ENCODE measurements at places on chromosomes 1 and 21.
A peak's percentile ranks its signal among the peaks of the same experiment; 100 is the strongest.

DNA sequence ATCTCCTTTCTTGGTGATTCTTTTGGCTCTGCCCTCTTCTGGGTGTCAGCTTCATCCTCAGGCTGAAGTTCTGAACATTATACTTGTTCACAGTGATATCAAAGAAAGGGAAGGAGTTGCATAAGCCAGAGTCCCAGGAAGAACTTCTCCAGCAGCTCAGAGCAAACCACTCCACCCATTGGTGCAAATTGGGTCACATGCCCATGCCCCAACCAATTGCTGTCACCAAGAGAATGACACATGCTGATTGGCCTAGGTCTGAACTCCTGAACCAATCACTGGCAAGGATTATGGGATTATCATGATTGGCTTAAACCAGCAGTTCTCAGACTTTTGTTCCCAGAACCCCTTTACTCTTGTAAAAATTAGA is 256.5 kb upstream of the TMEM51 start:
- no peak for DNase-seq

DNA sequence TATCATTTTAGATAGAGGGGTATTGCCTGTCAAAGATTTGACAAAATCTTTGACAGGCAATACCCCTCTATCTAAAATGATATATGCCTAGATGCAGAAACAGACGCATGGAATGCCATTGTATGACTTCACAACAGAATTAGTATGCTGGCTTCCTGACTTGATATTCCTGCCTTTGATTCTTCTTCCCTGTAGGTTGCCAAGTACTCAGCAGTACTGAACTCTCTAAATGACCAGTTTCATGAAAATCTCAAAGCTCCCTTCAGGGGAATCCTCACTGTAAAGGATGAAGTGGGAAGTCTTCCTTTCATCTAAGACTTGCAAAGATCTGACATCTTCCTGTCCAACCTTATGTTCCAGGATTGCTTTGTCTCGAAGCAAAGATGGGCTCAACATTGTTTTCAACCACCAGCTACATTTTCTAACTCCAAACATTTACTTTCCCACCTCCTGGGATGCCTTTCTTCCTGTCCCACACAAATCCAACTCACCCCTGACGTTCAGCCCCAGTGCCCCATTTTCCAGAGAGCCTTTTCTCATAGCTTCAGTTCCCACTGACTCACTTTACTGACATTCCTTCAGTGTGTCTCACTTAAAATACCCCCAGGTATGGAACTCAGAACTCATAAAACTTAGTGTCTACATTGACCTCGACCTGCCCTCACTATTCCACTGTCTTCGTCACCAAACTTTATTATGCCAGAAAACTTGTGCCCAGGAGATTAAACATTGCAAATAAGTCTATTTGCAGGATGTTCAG is 67.3 kb upstream of the KCNJ6 start:
- DNase-seq = peak; percentile 41

DNA sequence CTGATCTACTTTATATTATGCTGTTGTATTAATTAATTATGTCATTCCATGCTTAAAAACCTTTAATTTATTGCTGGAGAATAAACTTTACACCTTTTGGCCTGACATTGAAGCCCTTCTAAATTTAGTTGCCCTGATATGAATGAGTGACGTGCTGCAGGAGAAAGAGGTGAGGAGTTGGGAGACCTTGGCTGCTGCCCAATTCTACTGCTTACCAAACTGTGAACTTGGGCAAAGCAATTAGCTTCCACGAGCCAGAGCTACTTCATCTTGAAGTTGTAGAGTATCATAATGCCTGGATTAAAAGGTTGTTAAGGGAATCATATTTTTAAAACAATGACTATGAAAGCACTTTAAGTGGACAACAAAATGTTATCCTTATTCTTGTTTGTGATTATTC is 126.8 kb upstream of the DEPDC1 start:
- no peak for DNase-seq

- DNase-seq = no peak
These were observed at the start of gene FBLIM1 for GRCh38 chr1:15758343-15758931. Gene FBLIM1 (plus strand): TSS chr1:15758795. CDS start chr1:15764984, 6,189 bp downstream.

DNA sequence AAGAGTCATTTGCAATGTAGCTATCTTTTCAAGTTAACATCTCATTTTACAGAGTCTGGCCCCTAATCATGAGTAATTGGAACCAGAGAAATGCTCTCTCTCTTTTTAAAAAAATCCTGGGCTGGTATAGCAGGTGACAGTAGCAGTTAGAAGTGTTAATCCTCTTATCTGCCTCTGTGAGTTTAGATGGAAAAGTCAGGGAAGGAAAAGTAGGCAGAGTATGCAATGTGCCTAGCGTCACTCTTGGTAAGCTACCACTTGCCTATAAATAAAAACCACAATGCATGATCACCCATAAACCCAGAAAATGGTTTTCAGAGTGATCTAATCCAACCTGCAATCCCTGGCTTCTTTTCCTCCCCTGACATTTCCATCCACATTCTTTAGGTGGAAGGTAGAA is 43.2 kb downstream of the UTP25 start:
- no peak for DNase-seq

DNA sequence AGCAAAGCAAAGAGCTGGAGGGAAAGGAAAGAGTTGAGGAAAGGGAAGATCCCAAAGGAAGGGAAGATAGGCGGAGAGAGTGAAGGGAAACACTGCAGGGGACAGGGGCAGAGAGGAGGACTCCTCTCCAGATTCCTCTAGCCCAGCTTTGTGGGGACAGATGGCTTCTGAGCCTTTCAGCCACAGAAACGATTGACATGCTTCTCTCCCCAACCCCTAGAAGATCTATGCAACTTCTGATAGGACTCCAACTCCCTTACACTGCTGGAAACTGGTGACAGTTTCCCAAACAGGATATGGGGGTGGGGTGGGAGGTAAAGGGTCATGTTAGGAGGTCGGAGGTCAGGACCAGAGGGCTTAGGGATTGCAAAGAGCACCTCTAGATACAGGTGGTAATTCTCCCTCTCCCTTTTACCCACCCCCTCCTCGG is 6.5 kb downstream of the MEX3A start:
- DNase-seq = no peak

DNA sequence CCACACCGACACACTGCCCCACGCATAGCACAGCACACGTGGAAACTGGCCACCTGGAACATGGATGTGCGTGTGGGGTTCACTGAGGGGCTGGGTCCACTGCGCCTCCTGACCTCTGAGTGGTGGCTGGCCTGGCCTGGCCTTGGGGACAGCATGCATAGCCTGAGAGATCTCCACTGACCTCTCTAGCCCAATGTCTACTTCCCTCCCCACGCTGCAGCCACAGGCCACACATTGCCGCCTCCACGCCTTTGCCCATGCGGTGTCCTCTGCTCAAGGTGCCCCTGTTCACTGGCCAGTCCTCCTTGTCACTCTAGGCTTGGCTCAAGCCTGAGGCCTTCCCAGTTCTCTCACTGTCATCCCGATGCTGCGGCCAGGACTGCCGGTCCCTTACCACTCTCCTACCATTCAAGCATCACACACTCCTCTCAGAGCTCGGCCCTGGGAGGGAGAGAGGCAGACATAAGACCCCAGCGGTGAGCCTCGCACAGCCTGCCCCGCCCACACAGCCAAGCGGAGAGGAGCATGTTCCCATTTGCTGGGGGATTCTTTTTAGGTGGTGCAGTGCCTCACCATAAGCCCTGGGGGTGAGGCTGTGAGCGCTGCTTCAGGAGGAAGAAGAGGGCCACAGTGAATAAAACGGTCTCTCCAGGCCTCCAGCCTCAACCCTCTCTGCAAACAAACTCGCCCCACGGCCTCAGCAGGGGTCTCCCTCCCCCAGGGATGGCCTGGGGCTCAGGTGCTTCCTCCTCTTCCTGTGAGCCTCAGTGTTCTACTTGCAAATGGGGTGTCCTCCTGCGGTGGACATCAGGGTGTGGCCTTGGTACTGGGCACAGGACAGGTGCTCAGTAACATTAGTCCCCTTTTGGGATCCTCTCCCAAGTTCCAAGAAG is 80.8 kb downstream of the DMRTB1 start:
- no peak for DNase-seq

DNA sequence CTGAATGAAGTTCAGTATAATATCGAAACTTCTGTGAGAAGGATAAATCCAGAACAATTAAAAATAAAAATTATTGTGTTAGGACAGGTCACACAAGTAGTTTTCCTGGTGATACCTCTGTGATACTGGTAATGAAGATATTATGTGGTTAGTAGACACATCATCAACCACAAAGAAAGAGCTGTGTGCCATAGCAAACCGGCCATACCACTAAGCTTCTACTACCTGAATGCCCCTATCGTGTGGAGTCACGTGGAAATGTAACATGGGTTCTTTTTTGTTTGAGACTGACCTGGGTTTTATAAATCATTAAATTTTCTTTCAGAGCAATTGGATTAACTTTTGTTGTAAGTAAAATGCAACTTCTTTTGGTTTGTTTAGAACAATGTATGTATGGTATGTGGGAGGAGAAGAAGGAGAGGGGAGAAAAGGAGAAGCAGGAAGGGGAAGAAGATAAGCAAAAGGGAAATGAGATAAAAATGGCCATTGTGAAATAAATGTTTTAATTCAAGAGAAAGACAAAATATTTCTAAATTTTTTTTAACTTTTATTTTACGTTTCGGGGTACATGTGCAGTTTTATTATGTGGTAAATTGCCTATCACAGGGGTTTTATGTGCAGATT is 58.2 kb upstream of the LRRC8B start:
- no peak for DNase-seq

- no peak for DNase-seq
These were observed 44.2 kb downstream of the EPHB2 start for GRCh38 chr1:22754824-22755223.

- peak; percentile 35 for DNase-seq
These were observed 23.9 kb upstream of the KCTD3 start for GRCh38 chr1:215543191-215543606.

DNA sequence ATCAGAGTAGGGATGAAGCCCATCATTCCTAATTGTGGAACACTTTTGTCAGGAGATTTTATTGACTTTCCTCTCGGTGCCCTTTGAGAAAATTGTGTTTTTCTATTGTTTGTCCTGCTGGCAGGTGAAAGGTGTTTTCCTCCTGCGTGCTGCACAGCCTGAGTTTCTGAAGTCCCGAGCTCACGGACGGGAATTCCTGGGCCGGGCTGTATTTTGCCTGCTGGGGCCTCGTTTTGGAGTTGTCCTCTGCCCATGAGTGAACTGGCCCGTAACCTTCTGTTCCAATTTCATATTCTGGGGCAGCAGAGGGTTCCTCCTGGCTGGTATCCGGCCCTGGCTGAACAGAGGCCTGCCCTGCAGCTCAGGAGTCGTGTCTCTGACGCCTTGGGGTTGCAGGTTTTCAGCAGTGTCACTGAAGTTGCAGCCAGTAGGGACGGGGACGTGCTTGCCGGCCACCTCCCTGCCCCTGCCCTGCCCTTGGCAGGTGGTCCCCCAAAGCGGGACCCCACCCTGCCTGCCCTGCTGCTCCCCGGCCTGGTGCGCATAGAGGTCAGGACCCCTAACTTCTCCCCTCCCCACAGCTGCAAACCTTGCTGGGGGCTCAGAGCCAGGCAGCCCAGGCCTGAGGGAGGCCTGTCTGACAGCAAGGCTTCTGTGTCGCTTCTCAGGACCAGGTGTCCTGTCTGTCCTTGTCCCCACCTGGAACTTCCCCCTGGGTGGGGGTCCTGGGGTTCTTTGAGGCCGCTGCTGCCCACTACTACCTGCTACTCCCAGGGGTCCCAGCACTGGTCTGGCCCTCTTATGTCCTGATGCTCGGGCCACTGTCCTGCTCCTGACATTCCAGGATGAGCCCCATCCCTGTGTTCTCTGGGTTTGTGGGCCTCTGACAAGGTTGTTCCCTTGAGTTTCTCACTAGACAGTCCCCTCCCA is 49.0 kb downstream of the SLX9 start:
- DNase-seq = no peak

DNA sequence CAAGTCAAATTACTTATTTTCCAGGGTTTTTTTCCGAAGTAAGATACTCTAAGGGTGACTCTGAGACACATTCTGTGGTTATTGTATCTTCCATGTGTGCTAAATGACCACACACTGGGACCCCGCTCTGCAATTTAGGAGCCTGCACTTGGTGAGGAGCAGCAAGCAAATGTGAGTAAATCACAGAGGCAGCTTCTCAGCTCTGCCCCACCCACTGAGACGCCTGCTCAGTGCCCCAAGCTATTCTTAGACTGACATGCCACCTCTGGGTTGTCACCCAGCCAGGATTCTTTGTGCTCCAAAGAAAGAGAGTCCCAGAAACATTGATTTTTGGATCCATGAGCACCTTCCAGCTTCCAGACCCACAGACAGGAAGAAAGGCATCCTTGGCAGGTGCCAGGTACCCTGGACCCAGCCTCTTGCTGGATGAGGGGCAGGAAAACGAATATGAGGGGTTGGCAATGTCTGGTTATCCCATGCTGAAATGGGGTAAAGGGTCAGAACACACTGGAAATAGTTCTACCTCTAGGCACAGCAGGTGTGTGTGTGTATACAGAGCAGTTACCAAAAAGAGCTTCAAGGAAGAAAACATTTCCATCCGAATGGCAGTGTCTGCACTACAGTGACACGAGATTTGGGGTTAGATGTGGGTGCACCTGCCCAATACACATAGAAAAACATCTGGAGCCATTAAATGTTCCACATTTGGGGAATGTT is 41.2 kb downstream of the TNR start:
- DNase-seq = no peak

DNA sequence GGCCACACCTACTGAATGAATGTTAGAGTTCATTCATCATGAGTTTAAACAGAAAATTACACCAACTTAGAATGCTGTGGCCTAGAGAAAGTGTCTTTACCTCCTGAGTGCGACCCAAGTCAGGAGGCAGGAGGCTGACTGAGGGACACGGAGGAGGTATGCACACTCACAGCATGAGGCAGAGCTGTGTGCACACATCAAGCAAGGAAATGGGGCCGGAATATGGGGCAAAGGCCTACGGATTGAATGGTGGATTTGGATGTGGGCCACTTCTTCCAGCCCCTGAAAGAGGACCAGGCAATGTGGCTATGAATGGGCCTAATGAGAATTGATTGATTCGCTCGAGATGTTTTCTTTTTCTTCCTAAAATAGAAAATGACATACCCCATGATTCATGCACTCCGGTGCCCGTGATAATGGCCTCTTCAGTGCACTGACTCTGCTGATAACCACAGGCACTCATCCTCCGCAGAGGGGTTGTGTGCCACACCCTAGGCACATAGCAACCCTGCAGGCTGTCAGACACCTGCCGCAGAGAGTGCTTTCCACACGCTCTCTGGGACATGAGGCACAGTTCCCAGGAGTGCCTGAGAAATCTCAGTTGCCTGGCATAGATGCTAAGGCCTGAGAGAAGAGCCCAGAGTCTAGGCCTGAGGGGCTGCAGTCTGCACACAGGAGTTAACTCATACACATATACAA is 155.5 kb downstream of the GLUL start:
- peak; percentile 20 for DNase-seq

GRCh38 chr1:201742476-201742875 is 86.5 kb upstream of the IPO9 start:
- no peak for DNase-seq

- DNase-seq = no peak
These were observed 107.1 kb downstream of the SPSB1 start for GRCh38 chr1:9399510-9400424.

DNA sequence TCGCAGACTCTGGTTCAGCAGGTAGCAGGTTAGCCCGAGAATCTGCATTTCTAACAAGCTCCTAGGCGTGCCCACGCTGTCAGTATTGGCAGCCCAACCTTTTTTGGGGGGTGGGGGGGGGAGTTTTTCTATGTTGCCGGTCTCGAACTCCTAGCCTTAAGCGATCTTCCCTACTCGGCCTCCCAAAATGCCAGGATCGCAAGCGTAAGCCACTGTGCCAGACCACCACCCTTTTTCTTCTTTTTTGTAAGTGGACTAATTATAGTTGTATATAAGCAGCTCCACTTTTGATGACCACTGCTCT is 480 bp upstream of the MIS18A start:
- no peak for DNase-seq

Measured in Caki2 (cell line).